Stimulated activated CD8-positive, alpha-beta memory T cell treated with anti-CD3 and anti-CD28 coated beads, Interleukin-15, amount 100 ng/mL, for 24 hours (primary cell): ENCODE measurements at places on chromosomes 16 and 17.

GRCh38 chr16:77738706-77739558 lies 16.6 kb downstream of the NUDT7 start:
- no peak for DNase-seq

GRCh38 chr17:31249835-31250141 lies 47.3 kb downstream of the OMG start:
- DNase-seq = no peak

DNA sequence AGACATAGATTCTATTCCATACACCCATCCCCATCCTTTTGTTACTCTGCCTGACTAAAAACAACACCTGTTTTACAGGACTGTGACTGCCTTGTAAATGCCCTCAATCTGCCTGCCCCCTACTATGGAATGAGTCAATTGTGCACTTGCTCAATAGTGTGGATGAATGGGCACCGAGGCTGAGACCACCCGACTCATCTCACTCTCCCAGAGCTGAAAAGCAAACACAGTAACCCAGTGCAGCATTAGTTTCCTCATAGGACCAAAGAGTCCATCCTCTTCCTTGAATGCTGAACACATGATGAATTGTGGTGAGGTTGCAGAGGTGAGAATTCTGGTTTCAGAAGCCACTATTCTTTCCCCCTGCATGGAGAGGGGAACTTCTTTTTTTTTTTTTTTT lies 233.7 kb downstream of the ZFHX3 start:
- no peak for DNase-seq

GRCh38 chr17:36089888-36090836 lies at the start of gene CCL3:
CCL3 (minus strand) TSS chr17:36090143; CDS start chr17:36090058, 85 bp downstream.
- DNase-seq = no peak

- no peak for DNase-seq
These were observed 23.2 kb downstream of the PROCA1 start for GRCh38 chr17:28688481-28688880.

DNA sequence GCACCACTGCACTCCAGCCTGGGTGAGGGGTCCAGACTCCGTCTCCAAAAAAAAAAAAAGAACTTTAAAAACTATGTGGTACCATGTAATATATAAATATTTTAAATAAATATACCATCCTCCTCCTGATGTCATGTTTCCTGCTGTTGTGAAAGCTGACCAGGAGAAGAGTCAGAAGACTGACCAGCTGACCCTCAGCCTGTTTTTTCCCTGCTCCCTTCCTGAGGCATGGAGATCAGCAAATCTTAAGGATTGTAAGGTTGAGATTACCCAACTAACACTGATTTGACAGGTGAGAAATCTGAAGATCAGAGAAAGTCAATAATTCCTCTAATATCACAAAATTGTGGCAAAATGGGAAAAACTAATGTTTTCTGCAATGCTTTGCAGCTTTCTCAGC lies 18.1 kb downstream of the NCOR1 start:
- no peak for DNase-seq

GRCh38 chr17:8294361-8294760 lies 839 bp downstream of the SLC25A35 start:
- no peak for DNase-seq
